ENCODE measurements at places on chromosomes 2 and 18.

GRCh38 chr2:127428815-127429109 lies 10.5 kb downstream of the PROC start:
- DNase-seq, result no peak

DNA sequence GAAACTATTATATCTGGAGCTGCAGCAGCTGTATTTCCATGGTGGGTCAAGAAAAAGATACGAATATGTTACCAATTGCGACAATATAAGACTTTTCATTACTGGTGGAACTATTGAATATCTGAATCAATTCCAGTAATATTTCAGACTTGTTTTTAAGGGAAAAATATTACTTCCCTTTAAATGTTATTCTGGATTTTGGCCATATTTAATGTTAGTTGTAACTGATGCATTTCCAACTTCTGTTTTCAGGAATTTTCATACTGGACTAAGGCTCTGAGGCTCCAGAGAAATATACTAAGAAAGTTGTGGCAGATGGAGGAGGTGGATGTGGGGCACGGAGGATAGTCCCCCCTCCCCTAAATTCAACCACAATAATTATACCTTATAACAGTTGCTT lies 555.2 kb upstream of the SETBP1 start:
- no peak for DNase-seq

DNA sequence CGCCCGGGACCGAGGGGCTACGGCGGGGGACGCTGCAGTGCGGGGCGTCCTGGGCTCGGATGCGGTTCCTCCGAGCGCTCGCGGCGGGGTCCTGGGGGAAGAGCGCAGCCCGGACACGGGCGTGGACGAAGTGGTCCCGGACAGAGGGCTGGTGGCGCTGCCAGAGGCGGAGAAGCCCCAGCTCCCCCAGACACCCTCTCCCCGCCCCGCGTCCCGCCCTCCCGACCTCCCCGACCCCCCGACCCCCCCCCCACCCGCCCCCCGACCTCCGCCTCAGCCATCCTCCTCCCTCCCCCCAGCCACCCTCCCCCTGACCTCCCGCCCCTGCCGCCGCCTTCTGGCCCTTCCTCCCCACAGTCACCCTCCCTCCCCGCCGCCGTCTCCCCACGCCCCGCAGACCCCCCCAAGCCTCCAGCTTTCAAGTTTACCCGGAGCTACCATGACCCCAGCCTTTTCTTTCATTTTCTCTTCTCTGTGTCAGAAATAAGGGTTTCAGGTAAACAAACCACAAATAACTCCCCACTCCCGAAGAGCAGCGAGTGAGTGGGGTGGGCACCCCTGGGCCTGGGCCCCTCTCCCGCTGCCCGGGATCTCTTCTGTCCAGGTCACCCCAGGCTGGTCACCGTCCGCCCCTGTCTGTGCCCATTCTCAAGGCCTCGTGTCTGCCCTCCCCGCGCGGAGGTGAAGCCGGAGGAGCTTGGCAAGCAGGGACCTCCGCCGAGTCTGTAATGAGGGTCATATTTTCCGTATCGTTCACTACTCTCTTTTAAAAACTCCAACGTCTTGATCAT lies 5.1 kb downstream of the NFATC1 start:
- peak; percentile 41 for DNase-seq

GRCh38 chr2:200305797-200306195 lies 697 bp upstream of the SPATS2L start:
- no peak for DNase-seq

DNA sequence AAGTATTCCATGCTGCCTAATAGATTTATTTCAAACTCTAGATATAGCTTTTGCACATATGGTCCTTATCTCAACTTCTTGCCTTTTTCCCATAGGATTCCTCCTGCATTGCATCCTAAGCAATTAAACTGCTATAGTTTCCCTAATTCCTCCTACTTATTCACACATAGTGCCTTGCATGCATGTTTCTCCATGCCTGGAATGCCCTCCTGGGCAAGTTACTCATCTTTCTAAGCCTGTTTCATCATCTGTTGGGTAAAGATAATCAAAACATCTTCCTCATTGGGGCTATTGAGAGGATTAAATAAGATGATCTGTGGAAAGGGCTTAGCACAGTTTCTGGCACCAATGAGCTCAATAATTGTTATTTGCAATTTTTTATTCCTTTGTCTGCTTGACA lies 726.5 kb downstream of the SLC4A3 start:
- DNase-seq, result no peak

DNA sequence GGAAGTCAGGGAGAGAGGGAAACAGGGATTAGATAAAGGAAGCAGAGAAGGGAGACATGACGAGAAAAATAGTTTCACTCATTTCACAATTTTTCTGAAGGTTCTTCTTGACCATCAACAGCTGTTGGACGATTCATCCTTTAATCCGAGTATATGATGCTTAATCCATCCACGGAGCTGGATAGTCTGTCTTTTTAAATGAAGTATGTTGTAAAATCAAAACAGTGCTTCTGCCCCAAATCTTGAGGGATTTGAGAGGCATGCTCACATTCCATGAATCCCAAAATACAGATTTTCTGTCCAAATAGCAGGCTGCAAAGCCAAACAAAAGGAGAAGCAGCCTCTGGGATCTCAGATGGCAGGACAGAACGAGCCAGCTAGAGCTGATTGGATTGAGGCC lies 47.5 kb downstream of the EPAS1 start:
- no peak for DNase-seq

DNA sequence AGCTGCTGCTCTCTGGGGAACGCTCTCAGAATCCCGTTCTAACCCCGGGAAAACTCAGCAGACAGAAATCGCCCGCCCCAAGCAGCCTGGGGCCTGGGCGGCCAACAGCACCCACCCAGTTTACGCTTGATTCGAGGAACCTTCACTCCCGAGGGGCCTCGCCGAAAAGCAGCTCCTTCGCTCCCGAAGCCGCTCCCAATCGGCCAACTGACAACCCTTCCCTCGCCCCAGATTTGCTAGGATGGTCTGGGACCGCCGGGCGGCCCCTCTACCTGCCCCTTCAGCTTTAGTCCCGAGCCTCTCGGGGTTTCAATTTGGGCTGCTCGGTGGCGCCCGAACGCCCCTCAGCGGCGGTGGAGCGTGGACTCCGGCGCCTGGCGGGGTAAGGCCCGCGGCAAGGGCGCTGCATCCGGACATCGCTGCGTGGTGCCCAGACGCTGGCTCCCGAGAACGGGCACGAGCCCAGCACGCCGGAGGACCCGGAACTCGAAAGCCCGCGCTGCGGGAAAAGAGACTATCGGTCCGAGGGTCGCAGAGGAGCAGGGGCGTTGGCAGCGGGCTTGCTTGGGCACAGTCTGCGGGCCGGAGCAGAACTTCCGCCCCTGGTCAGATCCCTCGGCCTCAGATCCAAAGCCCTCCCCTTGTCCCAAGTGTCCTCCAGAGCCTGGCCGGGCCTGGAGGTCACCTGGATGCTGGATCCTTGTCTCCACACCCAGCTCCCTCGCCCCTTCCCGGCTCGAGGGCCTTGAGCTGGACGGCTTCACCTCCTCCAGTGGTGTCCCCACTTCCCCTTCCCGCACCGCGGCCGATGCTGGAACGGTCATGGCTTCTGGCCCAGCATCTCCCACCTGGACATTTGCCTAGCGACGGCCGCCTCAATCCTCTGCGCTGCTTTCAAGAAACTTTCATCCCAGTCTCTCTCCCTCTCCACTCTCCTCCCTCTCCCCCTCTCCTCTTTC lies 3.0 kb upstream of the OTX1 start:
- DNase-seq, result no peak

GRCh38 chr2:73281244-73281643 lies 3.0 kb downstream of the FBXO41 start:
- no peak for DNase-seq

DNA sequence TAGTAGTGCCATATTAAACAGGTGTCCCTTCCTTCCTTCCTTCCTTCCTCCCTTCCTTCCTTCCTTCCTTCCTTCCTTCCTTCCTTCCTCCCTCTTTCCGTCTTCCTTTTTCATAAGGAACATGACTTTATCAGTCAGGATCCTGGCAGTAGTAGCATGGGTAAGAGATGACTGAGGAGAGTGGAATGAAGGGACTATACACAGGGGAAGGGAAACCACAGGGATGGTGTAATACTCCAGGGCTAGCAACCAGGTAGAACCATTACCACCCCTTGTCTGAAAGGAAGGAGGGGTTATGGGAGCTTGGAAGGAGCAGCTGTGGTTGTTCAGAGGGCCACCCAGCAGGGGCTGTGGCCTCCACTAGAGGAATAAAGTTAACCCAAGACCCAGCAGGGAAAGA lies 23.2 kb upstream of the KDM3A start:
- DNase-seq, result no peak

GRCh38 chr18:62723666-62724281 lies 8.4 kb downstream of the PHLPP1 start:
- DNase-seq, result no peak

- DNase-seq, result no peak
Observed at GRCh38 chr2:36356990-36357846, 1.6 kb downstream of the CRIM1 start.

- DNase-seq, result no peak
Observed at GRCh38 chr2:28346587-28346986, 46.1 kb upstream of the FOSL2 start.

DNA sequence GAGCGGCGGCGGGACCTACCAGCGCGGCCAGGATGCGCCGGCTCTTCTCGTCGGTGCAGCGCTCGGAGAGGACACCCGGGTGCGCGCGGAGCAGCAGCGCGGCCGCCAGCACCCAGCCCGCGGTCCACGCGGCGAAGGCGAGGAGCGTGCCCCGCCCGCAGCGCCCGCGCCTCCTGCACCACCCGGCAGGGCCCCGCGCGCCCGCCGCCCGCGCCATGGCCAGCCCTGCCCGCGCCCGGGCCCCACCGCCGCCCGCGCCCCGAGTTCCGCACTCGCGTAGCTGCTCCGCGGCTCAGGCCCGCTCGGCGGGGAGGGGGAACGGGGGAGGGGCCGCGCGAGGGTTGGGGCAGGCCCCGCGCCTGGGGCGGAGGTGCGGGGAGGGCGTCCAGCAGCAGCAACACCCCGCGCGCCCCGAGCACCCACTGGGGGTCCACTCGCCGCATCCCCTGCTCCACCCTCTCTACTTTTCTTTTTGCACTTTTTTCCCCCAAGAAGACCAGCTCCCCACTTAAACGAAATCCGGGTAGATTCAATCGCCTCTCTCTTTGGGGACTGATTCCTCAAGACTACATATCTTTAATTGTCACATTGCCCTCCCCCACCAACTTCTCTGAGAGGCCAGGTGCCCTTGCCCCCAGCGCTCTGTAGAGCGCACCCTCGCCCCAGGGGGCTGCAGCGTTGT lies at the start of gene DIPK1C:
TSS of gene DIPK1C (minus strand) at position 266 of the 682 bp plus-strand sequence. CDS start at position 217, 49 bp downstream.
- no peak for DNase-seq

- DNase-seq, result no peak
Observed at GRCh38 chr2:238170386-238171071, 11.8 kb downstream of the ERFE start.

DNA sequence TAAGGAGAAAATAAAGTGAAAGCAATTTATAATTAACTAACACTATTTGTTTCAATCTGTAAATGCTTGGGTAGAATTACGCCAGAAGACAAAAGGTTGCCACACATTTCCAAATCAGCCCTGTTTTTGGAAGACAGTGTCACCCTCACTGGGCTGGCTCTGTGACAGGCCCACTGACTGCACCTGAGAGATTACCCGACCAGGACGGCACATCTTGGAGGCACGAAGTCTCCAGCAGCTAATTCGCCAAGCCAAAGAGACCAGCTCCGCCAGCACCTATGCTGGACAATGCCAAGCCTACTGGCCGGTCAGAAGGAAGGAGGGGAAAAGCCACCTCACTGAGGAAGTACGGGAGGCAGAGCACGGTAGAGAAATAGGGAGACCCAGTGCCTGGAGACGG lies 61.9 kb downstream of the CYB5A start:
- DNase-seq, result no peak

- DNase-seq, result no peak
Observed at GRCh38 chr18:27688581-27688980, 488.3 kb downstream of the CDH2 start.

DNA sequence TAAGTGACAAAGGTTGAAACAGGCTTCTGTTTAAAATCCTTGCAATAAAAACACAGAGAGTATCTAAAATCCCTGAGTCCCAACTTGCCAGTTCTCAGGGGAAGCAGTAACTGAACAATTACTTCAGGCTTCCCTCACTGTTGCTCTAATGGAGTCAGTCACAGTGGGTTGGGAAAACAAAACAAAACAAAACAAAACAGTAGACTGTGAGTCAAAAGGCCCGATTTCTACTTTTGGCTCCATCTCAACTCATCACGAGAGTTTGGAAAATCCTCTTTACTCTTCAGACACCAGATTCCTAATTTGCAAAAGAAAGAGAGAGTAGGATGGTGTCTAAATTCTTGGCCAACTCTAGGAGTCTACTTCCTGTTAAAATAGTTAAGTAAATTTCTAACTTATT lies 1.1 kb downstream of the FSHR start:
- no peak for DNase-seq

DNA sequence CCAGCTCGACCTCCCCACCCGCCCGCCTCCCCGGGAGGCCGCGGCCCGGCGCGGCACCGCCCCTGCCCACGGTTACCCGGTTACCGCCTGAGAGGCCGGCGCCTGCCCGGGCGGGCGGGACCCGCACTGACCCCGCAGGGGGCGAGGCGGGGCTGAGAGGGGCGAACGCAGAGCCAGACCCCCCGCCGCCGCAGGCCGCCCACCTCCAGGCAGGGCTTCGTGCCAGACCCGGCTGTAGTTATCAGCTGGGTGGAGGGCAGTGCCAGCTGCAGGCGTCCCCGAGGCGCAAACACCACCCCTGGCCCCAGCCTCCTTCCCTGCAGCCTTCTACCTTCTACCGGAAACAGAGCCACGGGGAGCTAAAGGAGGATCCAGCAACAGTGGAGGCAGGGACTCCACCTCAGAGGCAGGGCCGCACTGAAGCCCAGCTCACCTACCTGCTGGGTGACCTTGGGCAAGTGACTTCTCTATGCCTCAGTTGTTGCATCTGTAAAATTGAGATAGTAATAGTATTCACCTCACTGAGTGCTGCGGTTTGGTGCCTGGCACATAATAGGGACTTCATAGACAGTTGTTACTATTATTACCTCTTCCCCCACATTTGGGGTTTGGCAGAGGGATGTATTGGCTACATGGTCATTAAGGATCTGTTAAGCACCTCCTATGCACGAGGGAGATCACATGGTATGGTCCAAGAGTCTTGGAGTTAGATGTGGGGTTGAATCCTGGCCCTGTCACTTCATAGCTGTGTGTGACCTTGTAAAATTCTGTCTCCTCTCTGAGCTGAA lies 231.6 kb upstream of the SMAD2 start:
- DNase-seq, result no peak

GRCh38 chr2:112726487-112727190 lies 5.8 kb downstream of the NT5DC4 start:
- peak; percentile 72 for DNase-seq

- DNase-seq, result no peak
Observed at GRCh38 chr2:46002507-46002883, 294.7 kb upstream of the EPAS1 start.

- DNase-seq, result no peak
Observed at GRCh38 chr2:241378816-241379215, 22.7 kb downstream of the FARP2 start.

GRCh38 chr18:47542551-47542950 lies 291.1 kb upstream of the SKOR2 start:
- no peak for DNase-seq

DNA sequence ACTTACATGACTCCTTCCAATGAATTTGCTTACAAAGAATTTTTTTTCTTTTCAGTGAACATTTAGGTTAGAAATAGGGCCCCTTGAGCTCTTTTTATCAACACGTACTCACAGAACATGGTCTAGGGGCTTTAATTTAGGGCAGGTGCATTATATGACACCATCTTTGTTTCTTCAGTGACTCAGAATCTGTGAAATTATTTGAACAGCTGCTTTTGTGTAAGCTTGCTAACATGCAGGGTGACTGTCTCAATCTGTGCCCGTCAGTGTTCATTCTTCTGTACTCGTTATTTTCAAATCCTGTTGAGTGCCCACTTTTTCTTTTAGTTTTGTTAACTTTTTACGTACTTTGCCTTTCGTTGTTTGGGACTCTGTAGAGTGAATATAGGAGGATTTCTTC lies 52.8 kb upstream of the CABYR start:
- DNase-seq, result no peak

Data from activated CD8-positive, alpha-beta memory T cell treated with anti-CD3 and anti-CD28 coated beads for 4 hours (primary cell).